ENCODE measurements at places on chromosomes 2 and 18.

DNA sequence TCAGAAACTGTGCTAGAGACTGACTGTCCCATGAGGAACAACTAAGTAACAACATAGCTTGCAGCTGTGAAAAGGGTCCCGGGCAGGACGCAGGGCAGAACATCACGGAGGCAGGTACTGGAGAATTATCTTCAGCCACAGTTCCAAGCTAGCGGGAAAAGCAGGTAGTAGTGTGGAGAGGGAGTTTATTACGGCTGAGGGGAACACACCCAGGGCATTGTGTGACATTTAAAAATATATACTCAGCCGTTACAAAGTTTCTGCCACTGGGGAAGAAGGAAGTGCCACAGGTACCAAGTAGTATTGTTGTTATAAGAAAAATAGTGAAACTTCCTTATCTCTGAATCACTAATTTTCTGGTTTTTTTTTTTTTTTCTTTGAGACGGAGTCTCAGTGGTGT lies 179.6 kb downstream of the LAMA1 start:
- DNase-seq = no peak

DNA sequence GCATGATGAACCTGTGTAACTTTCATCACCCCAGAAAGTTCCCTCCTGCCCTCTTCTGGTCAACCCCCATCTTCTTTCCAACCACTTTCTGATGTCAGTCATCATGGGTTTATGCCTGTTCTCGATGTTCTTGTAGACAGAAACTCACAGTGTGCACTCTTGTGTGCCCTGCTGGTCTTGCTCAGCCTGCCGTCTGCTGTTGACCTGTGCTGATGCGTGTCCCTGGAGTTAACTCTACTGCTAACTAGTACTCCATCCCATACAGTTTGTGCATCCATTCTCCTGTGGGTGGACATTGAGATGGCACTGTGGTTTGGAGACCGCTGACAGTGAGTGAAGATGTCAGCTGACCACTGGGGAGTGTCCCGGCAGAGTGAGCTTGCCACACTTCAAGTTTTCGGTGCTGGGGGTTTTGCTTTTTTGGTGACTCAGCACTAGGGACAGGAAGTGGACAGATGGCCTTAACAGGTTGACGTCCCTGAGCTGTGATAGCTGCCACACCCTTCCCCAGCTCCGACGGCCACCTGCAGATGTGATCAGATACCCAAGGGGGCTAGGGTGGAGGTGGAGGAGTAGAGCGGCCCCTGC lies 14.8 kb downstream of the KLHL29 start:
- no peak for DNase-seq

- no peak for DNase-seq
Measured at GRCh38 chr2:238573065-238573778, 146.5 kb downstream of the ASB1 start.

DNA sequence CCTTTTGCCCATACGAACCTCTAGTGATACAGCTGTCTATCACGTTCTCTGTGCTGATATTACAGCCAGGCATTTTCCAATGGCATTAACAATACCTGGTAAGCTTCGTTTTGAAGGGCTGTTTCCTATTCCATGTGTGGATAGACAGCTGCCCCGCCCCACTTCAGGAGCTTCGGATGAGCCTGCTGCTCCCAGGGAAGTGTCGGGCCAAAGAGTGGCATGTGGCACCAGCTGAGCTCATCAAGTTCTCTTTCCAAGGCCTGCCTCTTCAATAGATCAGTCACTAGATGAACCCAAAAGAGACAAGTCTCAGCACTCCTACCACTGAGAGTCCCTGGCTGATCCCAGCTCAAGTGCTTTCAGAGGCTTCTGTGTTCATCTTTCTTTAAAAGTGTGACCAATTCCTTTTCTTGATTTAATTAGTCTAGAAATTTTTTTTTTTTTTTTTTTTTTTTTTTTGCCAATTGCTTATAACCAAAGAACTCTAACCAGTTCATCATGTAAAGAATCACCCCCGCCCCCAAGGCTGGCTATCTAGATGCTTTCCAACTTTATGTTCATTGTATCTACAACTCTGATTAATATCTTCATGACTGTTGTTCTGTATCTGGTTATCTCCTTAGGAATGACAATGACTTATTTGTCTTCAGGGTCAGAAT lies 46.6 kb downstream of the HDAC4 start:
- no peak for DNase-seq

GRCh38 chr2:223203971-223204929 lies 152.3 kb downstream of the KCNE4 start:
- DNase-seq = peak; percentile 70

DNA sequence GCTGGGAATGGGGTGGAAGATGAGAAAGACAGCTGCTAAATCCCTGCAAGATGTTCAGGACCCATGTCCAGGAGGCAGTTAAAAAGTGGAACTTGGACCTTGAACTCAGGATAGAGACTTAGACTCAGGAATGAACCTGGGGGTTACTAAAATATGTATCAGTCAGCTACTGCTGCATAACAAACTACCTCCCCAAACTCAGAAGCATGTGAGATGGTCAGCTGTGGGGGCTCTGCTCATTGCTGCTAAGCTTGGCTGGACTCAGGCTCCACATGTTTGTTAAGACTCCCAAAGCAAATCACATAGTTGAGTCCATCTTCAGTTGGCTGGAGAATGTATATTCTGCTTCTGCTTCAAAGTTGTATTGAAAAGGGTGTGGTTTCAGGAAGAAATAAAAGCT lies 61.4 kb upstream of the COPS8 start:
- no peak for DNase-seq

DNA sequence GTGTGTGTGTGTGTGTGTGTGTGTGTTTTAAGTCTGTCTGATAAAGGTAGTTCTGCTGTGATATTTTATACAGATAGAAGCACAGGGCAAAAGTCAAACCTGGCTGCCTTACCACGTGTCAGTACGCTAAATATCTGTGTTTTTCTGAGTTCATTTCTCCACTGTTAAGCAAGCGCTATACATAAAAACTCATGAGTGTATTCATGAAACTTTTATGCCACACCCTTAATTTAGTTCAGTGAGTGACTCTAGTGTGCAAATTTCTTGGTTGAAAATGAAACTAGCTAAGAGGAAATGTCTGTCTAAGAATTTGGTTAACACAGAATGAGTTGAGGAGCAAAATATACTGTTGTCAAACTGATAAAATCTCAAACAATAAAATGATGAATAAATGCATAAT lies 11.2 kb downstream of the CASP10 start:
- DNase-seq = no peak

DNA sequence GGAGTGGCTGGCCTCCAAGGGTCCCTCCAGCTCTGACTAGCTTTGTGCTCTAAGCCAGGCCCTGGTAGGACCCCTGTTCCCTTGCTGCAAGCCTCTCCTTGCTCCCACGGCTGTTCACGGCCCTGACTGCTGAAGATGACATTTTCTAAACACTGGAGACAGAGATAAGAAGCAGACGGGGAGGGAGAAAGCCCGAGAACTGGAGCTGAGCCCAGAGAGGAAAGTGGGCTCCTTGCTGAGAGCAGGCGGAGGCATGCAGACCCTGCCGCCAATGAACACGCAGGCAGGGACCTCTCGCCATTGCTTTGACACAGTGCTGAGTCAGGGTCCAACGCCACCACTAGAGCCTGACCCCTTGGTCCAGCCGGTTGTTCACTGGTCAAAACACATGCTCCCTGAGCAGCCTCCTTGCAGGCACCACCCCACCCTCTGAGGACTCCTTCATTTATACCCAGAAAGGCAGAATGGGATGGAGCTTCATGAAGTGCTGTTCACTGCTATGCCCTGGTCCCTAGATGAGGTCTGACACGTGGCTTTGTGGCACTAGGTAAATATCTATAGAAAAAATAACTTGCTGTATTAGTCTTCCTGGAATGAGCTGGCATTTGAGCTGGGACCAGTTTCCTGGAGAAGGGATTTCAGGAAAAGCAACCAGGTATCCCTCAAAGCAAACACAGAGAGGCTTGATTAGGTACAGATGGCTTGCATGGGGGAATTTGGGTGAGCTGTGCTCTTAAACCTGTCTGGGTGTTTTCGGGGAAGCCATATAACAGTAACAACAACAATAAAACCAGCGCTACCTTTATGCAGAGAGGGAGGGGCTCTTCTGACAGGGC lies 65.7 kb downstream of the MCFD2 start:
- DNase-seq = peak; percentile 93

DNA sequence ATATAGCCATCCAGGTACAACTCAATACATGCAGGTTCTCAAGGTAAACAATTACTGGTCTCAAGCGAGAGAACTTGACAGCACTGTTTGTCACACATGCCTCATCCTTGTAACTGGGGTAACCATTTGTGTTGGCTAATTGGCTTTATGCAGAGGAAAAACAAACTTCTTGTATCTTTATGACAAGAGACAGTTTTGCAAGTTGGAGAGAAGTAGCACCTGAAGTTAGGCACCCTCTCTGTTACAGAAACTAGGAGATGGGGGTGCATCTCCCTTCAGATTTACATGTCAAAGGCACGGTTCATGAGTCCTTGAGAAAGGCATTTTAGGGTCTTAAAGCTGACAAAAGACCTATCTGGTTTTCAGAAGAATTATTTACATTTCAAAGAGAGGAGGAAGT lies 241.7 kb downstream of the CD226 start:
- DNase-seq = no peak

- DNase-seq = peak; percentile 95
Measured at GRCh38 chr2:174836377-174836994, 72.2 kb upstream of the CHRNA1 start.

DNA sequence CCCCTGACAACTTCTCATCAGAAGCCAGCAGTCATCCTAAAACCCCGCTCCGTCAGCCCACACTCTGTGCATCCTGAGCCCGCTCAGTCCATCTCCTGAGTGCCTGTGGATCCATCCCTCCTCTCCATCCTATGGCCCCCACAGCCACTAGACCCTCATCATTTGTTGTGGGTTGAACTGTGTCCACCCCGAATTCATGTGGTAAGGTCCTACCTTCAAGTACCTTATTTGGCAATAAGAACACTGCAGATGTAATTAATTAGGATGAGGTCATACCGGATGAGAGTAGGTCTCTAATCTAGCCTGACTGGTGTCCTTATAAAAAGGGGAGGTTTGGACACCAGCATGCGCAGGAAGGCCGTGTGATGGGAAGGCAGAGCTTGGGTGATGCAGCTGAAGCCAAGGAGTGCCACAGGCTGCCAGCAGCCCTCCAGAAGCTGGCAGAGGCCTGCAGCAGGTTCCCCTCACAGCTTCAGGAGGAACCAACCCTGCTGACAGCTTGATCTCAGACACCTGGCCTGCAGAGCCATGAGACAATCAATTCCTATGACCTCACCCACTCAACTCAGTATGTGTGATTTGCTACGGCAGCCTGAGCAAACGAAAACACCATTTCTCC lies 192.4 kb downstream of the ZBTB7C start:
- DNase-seq = no peak

GRCh38 chr2:182230561-182230960 lies 196.3 kb downstream of the PDE1A start:
- no peak for DNase-seq

GRCh38 chr2:39481611-39482010 lies 44.5 kb upstream of the MAP4K3 start:
- DNase-seq = peak; percentile 52

GRCh38 chr18:74342416-74343043 lies 26.9 kb downstream of the C18orf63 start:
- peak; percentile 86 for DNase-seq

GRCh38 chr2:132849118-132849517 lies 179.1 kb upstream of the LYPD1 start:
- DNase-seq = no peak

DNA sequence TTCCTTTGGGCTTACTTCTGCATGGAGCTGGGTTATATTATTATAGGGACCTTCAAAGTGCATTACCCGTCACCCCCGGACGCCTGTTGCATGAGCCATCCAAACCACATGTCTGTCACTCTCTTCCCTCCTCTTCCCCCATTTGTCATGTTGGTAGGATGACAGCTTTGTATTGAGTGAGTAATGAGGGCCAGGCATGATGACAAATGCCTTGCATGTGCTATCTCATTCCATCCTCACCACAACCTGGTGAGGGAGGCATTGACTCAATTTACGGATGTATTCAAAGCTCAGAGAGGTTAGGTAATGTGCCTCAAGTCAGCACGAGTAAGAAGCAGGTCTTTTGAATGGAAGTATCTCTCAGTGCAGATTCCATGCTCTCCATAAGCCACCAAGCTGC lies 510.5 kb upstream of the TNP1 start:
- no peak for DNase-seq

GRCh38 chr18:54279477-54280219 lies 10.3 kb downstream of the POLI start:
- DNase-seq = no peak

DNA sequence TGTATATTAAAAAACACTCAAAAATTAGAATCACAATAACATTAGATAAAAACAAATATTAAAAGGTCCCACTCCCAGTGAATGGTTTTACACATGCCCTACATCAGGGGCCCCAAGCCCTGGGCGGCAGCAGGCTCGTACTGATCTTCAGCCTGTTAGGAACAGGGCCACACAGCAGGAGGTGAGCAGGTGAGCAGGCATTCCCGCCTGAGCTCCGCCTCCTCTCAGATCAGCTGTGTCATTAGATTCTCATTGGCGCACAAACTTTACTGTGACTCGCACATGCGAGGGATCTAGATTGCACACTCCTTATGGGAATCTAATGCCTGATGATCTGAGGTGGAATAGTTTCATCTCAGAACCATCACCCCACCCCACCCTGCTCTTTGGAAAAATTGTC lies 74.2 kb downstream of the MBD2 start:
- DNase-seq = no peak

- DNase-seq = no peak
Measured at GRCh38 chr2:55408918-55409868, 10.5 kb downstream of the CCDC88A start.

DNA sequence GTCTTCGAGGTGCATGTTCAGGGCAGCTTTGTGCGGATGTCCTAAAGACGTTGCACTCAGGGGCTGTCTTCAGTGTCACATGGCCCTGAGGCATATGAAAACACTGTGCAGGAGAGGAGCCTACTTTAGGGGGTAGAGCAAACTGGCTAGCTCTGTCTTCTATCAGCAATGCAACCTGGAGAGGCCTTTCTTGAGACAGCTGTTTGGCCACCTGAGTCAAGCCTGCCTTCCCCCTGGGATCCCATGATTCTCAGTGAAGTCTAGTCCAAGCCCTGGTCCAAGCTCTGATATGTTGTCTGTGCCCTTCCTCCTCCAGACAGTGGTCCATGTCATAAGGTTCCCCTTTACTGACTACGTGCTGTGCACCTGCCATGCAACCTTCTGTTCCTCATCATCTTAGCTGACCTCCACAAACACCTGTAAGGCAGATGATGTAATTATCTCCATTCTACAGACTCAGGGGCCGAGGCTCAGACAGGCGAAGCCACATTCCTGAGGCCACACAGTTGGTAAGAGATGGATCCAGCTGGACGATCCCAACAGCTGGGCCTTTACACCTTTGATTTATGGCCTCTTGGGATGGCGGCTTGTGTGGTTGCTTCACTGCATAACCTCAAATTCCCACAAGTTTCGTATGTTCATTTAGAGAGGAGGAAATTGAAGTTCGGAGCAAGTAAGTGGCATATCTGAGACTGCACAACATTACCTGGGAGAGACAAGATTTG lies 109.9 kb downstream of the COPS8 start:
- peak; percentile 96 for DNase-seq

- DNase-seq = no peak
Measured at GRCh38 chr2:116510117-116510671, 1304.3 kb upstream of the DDX18 start.

Data from fibroblast of villous mesenchyme (primary cell).